ENCODE measurements at places on chromosomes 11 and 22.

GRCh38 chr11:86923999-86924766 is 31.0 kb downstream of the FZD4 start:
- DNase-seq, result no peak

- no peak for DNase-seq
Measured at GRCh38 chr11:115545581-115546210, 41.5 kb upstream of the CADM1 start.

DNA sequence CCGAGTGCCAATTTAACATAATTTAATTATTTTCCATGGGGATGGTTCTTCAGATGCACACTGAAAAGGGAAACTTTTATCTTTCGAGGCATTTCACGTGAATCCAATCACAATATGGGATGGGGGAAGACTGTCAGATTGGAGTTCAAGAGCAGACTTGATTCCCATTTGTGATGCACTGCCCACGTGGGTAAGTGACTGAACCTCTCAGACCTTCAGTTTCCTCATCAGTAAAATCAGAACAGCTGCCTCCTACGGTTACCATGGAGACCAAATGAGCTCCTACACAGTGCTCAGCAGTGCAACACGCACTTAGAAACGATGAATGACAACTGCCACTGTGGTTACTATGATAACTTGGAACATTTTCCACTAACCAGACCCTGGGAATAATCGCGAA is 21.7 kb downstream of the KIAA0930 start:
- DNase-seq, result no peak

GRCh38 chr22:26635117-26635516 is 13.4 kb downstream of the CRYBA4 start:
- DNase-seq, result no peak

DNA sequence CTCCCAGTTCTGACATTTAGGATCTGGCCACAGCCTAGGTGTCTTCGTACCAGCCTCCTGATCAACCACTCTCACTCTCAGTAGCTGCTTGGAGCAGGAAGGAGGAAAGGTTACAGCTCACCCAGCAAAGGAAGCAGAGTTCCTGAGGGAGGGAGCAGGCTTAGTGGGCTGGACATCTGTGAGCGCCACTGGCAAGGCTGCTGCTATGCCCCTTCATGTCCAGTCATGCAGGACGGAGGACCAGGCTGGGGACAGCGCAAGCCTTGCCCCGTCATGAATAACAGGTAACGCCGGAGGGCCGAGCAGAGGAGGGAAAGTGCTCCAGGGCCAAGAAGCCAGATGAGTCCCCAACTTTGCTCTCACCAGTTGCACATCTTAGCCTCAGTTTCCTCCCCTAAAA is 25.8 kb downstream of the TPST2 start:
- DNase-seq, result no peak

All from KBM-7 (cell line).